ENCODE measurements at places on chromosomes 13 and 19.

DNA sequence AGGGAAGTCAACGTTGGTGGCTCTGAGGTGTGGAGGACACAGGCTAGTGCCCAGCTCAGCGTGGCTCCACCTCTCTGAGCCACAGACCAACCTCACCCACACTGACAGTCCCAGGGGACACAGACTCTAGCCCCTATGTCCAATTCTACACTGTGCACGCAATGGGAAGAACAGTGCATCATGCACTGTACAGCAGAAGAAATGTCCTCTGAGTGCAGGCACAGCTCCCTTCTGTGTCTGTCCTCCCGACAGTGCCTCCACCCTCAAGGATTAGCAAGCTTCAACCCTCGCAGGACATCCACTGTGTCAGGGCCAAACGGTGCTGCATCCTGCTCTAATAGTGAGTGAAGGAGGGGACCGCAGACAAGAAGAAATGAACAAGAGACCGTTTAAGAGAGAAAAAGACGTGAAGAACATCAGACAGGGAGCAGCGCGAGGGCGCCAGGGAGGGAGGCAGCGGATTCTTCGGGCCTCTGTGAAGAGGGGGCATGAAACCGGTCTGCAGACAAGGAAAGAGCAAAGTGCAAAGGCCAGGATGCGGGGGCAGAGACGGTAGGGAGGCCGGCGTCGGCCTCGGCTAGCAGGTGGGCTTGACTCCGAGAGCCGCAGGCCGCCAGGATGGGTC lies 681 bp downstream of the ZNF837 start:
- DNase-seq: no peak

- no peak for DNase-seq
Observed at GRCh38 chr19:52398081-52398441, 412 bp downstream of the ZNF528 start.

DNA sequence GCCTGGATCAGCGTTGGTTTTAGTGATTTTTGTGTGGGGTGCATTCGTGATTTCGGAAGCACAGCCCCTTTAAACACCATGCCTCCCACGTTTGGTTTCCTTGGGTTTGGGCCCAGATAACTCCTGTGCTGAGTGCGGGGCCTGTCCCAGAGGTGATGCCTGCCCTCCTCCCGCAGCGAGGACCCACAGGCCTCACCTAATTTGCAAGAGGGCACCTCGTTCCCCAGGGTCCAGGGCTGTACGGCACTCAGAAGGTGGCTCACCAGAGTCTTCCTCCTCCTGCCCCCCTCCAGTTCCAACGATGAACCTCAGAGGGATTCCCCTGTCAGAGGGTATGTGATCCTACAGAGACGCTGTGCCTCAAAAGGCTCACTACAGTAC lies 54.3 kb upstream of the SOX1 start:
- DNase-seq: no peak

GRCh38 chr13:23902975-23903905 lies 5.9 kb upstream of the C1QTNF9B start:
- DNase-seq: no peak

- DNase-seq: no peak
Observed at GRCh38 chr13:61725806-61726205, 310.2 kb upstream of the PCDH20 start.

- no peak for DNase-seq
Observed at GRCh38 chr13:79681069-79681468, 200.1 kb downstream of the NDFIP2 start.

DNA sequence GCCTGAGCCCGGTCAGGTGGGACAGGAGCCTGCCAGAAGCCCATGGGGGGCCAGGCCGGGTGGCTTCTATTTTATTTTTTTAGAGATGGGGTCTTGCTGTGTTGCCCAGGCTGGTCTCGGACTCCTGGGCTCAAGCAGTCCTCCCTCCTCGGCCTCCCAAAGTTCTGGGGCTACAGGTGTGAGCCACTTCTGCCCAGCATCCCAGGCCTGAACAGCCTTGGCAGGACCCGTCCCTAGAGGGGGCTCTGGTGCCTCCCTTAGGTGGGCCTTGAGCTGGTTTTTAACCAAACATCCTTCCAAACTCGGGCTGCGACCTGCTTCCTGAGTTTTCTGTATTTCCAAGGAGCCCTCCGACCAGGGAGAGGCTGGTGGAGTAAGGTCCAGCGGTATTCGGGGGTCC lies 10.5 kb downstream of the COMP start:
- no peak for DNase-seq

DNA sequence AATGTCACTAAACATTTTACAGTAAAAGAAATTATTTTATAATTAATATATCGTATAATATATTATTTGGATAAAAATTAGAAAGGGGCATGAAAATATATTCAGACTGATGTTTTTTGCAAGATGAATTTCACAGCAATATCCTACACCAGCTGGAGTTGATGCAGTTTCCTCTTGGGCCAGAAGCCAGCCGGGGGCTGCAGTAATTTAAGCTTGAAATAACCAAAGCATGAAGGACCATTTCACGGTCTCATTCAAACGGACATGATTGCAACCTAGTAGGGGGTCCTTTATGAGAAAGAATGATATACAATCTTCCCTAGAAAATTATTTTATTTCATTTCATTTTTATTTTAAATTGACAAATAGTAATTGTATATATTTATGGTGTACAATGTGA lies 797.2 kb upstream of the PCDH9 start:
- DNase-seq: no peak

DNA sequence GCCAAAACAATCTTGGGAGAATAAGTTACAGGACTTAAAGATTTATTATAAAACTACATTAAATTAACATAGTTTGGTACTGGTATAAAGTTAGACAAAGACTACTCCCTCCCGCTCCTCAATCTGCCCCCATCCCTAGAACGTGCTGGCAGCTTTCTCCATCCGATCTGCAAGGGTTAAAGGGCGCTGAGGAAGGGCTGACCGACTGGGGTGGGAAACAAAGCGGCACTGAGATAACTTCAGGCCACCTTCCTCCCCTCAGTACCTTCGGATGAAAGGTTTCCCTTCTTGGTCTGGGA lies 790 bp upstream of the SUGT1 start:
- no peak for DNase-seq

- DNase-seq: no peak
Observed at GRCh38 chr13:38384171-38384570, 34.5 kb downstream of the UFM1 start.

DNA sequence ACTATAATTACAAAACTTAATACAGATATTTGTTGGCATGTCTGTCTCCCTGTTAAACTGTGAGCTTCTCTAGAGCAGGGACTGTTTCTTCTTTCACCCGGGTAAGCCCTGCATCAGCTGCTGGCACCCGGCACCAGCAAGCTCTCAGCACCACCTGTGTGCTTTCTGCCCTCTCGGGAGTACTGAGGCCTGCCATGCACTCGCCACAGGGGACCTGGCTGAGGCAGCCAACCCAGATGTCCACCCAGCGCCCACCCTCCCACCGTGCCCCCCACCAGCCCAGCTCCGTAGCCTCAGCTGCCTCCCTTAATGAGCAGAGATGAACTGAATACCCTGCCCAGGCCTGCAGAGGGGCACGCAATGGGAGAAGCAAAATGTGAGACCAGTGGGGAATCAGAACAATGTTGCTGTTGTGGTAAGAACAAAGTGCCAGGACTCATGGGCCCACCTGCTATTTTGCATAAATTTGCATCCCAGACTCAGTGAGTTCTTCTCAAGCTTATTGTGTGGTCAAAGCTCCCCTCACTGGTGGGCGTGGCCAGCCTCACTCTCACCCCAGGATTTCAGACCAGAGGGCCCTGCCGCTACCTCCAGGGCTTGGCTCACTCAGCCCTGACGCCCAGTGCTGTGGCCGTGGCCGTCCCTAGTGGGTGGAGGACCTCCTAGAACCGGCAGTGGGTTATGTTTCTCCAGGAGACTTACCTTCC lies 14.6 kb upstream of the SERPINE3 start:
- no peak for DNase-seq

DNA sequence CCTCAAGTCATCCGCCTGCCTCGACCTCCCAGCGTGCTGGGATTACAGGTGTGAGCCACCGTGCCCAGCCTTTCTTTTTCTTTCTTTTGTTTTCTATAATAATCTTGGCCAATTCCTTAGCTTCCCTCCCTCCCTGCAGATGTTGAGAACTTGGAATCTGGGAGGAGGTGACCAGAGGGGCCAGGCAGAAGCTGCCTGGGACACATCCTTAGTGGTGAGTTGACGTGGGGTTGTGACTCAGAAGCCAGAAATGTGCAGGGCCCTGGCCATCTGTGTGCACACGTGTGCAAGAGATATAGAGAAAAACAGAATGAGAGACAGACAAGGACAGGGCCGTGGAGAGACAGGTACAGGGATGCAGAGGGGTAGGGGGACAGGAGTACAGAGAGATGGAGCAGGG lies 154.3 kb downstream of the SIPA1L3 start:
- DNase-seq: no peak

DNA sequence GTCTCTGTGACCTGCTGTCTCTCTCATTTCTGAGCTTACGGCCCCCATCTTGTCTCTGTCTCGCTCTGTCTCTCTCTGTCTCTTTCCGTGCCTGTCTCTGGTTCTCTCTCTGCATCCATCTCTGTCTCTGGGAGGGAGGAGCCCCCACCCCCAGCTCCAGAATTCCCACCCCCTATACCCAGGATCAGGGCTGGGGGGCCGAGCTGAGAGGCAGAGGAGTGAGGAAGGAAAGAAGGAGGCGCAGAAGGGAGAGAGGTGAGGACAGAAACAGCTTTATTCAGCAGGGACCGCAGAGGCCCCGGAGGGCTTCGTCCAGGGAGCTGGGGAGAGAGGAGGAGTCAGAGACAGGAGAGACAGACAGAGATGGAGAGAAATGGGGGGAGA lies 14.0 kb downstream of the JOSD2 start:
- DNase-seq: peak; percentile 37

GRCh38 chr13:27022571-27023311 lies 148.9 kb downstream of the USP12 start:
- no peak for DNase-seq

DNA sequence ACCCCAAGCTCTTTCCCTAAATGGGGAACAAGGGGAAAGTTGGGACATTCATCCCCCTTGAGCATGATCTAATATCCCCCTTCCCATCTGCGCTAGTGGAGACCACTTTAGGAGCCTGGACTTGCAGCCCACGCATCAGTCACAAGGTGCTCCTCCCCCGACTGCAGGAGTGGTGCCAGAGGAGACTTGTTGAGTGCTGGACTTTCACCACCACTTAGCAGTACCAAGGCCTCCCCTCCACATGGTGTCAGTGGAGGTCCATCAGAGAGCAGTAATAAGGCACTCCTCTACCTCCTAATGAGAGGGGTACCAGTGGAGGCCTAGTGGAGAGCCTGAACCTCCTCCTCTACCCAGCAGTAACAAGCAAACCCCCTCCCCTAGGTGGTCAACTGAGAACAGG lies 22.5 kb downstream of the CAB39L start:
- no peak for DNase-seq

- DNase-seq: no peak
Observed at GRCh38 chr13:112750570-112750969, 60.7 kb downstream of the ATP11A start.

- no peak for DNase-seq
Observed at GRCh38 chr13:95861296-95861695, 184.4 kb downstream of the DNAJC3 start.

DNA sequence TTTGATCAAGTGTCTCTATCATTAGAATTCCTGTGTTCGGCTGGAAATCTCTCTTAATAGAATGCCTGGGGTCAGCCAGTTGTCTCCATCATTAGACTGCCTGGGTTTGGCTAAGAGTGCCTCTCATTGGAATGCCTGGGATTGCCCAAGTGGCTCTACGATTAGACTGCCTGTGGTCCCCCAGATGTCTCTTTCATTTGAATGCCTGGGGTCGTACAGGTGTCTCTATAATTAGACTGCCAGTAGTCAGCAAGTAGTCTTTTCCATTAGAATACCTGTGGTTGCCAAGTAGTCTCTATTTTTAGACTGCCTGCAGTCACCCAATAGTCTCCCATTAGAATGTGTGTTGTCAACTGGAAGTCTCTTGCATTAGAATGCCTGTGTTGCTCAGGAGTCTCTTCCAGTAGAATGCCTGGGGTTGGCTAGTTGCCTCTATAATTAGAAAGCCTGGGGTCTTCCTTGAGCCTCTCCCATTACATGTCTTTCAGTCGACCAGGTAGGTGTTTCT lies 1523.2 kb downstream of the UQCRFS1 start:
- no peak for DNase-seq

GRCh38 chr13:34571716-34572115 lies 370.4 kb upstream of the NBEA start:
- no peak for DNase-seq

DNA sequence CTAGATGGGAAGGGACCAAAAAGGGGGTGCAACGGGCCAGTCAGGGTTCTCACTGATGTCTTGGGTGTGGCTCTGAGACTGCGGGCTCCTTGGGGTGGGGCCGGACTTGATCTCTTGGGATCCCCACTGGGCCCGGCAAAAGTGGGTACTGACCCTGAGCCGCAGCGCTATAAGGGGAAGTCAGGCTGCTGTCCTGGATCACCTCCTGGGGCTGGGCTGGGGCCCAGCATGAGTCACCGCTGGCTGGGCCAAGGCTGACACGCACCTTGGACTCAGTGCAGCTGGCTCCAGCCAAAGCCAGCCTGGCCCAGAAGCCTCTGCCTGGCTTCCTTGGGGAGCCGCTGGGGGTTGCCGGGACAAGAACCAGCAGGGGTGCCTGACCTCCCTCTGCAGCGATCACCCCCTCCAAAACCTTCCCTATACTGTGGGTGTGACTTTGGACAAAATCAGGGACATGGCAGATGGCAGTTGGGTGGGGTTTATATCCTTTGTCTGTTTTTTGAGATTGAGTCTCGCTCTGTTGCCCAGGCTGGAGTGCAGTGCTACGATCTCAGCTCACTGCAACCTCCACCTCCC lies 617 bp upstream of the IQCN start:
- peak; percentile 90 for DNase-seq

GRCh38 chr19:4113398-4114088 lies 10.4 kb downstream of the MAP2K2 start:
- no peak for DNase-seq

DNA sequence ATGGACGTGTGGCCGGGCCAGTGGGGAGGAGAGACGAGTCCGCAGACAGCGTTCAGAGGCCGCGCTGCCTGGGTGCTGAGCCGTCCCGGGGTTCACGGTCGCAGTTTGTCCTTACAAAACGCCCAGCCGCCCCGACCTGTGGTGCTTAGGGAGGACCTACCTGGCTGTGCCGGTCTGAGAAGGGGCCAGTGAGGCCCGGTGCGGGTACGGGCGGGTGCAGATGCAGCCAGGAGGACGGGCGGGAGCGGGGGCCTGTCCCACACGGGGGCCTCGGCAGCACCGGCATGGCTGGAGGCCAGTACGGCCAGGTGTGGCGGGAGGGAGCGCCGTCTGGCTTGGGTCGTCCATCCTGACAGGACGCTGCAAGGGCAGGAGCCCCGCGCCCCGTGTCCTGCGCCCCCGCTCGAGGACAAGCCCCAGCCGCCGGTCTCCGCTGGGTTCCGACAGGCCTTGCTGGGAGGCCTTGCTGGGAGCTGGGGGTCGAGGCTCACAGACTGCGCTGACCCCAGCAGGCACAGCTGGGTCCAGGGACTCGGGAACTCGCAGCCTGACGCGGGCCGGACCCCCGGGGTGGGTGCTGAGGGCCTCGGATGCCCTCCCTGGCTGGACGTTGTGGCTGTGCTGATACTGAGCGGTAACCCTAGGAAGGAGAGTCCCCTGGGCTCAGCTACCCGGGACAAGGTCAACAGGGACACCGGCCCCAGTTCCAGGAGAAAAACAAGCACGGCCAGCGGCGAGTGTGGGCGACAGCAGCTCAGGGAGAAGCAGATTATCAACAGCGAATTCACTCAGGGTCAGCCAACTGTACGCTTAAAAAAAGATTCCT lies 5.3 kb upstream of the PROZ start:
- DNase-seq: peak; percentile 58

Data from left hindlimb (tissue), 1 donor.